Activated gamma-delta T cell treated with anti-CD3 and anti-CD28 coated beads, Interleukin-2, amount 50 U/mL, for 16 hours (primary cell): ENCODE measurements at places on chromosomes 5 and 9.

DNA sequence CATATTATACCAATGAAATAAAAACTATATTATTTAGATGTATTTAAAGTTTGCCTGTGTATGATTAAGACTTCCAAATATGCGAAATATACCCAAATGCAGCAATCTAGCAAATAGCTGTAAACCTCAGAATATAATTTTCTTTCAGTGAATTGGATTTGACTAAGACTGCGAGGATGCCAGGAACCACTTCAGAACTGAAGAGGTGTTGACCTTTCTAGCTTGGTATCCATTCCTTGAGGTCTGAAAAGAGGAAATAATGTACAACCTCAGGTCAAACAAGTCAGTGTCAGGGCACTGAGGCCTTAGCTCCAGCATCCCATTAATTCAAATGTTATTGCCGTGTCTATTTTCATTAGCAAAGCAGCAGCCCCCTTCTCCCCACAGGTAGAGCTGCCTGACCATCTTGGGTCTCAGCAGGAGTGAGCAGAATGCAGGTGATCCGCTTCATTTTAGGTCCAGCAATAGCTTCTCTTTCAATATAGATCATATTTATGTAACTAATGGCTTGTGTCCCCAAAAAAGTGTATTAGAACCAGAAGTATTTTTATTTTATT is 100.0 kb downstream of the KIAA1958 start:
- no peak for DNase-seq

DNA sequence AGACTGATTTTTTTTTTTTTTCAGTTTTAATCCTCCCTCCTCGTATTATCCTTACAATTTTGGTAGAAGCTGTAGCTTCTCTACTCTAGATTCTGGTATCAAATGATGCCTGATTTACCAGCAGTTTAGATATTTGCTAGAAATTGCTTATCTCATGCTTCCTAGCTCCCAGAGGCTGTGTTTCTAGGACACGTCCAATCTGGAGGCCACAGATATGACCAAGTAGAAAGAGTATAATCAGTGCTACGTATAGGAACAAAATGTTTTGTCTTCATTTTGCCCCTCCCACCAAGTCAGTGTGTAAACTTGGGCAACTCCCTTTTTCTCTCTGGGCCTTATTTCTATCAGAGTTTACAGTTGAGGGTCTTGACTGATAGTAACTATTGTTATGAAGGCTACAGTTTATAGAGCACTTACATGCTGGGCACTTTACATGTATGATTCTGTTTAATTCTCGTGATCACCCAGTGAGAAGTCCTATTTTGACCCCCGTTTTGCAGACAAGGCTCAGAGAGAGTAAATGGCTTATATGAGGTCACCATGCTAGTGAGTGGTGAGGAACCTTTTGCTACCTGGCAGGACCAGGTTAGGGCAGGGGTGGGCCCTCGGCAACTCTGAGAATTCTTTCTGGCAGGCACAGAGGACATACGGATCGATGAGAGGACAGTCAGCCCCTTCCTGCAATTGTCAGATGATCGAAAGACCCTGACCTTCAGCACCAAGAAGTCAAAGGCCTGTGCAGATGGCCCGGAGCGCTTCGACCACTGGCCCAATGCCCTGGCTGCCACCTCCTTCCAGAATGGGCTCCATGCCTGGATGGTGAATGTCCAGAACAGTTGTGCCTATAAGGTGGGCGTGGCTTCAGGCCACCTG is 7.6 kb downstream of the HDHD3 start:
- DNase-seq: no peak

DNA sequence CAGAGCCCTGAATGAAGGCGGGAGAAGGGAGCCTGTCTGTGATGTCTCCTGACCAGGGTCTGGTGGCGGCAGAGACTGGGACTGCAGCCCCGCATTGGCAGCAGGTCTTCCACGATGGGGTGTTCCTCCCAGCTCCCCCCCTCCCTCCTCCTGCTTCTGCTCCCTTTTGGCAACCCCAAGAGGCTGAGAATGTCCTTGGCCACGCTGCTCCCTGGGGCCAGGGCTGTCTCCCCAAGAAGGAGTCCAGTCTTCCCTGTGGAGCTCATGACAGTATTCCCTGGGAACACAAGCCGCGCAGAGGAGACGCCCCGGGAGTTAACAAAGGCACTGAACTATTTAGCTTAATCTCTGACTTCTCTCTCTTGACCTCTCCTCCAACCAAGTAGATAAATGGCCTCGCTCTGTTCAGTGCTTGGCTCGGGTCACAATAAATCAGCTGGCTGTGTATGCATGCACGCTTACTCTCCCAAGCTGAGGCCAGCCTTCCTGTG is 84.0 kb upstream of the NEURL1B start:
- no peak for DNase-seq

GRCh38 chr5:80623999-80624398 is 30.5 kb upstream of the MSH3 start:
- no peak for DNase-seq

- no peak for DNase-seq
These were observed 40.4 kb downstream of the FER start for GRCh38 chr5:108788142-108788541.

DNA sequence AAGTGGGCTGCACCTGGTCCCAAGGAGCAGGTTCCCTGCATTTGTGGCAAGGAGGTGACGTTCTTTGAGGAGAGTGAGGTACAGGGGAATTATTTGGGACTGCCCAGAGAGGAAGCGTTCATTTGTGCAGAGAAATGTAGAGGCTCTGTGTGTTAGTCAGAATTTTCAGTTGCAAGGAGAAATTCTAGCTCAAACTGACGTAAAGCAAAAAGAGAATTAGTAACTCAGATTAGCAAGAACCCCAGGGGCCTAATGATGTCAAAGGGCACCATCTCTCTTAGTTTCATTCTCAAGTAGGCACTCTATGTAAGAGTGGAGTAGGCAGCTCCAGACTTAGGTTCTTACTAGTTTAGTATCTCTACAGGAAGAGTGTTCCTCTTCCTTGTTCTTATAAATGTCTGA is 2.4 kb upstream of the TXN start:
- DNase-seq: no peak

DNA sequence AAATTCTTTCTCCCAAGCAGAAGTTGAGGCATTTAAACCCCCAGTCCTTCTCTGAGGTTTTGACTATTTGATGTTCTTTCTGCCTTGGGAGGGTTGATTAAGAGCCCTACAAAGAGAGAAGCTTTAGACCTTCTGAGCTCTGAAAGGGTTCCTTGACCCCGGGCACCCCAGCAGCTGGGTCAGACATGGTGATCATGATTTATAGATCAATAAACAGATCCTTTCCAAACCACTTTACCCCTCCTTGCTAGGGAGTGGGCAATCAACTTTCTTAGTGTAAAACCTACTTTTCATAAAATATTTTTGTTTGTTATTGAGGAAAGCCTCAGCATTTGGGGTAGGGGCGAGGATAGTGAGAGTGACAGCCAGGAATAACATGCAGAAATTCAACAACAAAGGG is 117.6 kb downstream of the PRDM6 start:
- DNase-seq: no peak

DNA sequence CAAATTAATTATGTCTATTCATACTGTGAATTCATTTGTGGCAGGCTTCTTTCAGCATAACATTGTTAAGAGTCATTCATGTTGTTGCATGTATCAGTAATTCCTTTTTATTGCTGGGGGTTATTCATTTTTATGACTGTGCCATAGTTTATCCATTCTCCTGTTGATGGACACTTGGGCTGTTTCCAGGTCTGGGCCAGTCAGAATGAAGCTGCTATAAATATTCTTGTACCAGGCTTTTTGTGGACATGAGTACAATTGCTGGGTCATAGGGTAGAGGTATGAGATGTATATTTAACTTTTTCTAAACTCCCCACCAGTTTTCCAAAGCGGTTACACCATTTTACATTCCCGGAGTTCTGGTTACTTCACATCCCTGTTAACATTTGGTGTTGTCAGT is 13.6 kb downstream of the PRPF4 start:
- DNase-seq: no peak

DNA sequence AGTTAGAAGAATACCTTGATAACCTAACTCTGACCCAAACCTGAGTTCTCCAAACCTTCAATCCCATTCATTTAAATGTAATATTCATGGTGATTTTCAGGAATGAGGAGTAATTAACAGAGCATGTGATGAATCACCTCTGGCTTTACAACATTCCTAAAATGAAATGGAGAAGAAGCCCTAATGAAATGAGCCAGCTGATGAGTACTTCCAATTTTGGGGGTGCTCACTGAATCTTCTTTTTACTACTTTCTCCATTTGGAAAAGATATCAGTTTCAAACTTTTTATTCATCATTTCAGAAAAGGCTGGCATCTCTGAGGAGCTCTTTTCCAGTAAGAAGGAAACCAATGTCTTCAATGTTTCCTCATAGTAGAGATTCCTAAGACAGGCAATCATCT is 2.9 kb upstream of the SPINK5 start:
- DNase-seq: no peak

DNA sequence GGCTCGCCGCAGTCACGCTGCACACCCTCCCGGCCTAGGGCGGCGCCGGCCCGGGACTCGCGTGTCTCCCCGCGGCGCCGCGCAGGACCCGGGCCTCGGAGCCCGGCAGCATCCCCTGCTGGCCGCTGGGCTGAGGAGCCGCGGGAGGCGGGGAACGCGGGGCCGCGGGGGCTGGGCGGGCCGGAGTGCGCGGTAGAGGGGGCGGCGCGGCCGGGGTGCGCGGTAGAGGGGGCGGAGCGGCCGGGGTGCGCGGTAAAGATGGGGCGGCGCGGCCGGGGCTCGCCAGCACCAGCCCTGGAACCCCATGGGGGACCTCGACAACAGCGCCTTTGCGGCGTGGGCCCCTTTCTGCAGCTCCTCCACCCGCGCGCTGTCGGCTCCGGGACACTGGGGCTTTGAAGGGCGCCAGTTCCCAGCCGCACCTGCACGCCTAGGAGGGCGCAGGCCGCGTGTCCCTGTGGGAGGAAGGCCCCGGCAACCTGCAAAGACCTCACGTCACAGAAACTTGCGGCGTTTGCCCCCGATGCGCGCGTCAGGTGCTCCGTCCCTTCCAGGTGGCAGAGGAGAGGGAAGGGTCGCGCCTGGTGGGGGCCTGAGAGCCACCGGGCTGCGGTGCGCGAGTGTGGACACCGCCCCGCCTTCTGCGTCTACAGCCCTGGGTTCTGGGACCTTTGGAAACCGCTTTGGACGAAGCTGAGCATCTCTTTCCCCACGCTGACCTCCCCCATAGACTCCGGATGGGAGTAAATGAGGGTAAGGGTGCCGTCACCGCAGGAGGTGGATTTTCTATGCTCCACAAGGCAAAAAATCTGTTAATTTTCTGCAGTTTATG is 49.6 kb downstream of the NSUN2 start:
- no peak for DNase-seq

GRCh38 chr5:39080597-39081204 is 6.5 kb upstream of the RICTOR start:
- DNase-seq: no peak

GRCh38 chr5:124869426-124870033 is 123.1 kb upstream of the ZNF608 start:
- DNase-seq: no peak

GRCh38 chr9:71349218-71349617 is 227.8 kb upstream of the TRPM3 start:
- DNase-seq: no peak

- DNase-seq: no peak
These were observed 15.7 kb downstream of the BRD3OS start for GRCh38 chr9:134040781-134041648.

DNA sequence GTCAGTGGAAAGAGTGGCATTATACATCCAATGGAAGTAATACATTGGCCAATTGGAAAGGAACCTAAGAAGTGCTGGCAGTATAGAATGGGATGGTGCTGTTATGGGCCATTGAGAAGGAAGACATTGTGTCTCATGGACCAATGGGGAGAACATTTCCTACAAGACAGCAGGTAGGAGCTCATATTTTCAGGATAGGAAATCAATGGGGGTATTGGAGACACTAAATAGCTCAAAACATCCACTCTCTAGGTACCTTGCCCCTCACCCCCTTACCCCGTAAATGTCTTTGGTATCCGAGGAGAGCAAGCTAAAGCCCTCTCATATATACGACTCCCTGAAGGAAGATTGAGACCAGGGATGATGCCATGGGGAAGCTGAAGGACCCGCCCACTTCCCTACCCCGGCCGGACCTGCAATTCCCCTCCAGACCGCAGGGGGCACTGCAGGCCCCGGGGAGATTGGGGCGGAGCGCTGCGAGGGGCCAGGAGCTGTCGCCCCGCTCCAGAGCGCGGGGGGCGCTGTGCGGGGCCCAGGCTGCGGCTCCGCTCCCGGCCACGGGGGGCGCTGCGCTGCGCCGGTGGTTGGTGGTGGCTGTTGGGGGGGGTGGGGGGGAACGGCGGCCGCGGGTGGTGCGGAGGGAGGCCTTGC is at the start of gene KDM3B:
Gene KDM3B (plus strand): TSS at position 615 of the 651 bp plus-strand sequence. CDS start 111 bp downstream, outside the sequence.
- peak; percentile 87 for DNase-seq

GRCh38 chr5:44603496-44604272 is 205.1 kb upstream of the MRPS30 start:
- DNase-seq: no peak

GRCh38 chr9:34485822-34486221 is 27.2 kb downstream of the DNAI1 start:
- DNase-seq: no peak

DNA sequence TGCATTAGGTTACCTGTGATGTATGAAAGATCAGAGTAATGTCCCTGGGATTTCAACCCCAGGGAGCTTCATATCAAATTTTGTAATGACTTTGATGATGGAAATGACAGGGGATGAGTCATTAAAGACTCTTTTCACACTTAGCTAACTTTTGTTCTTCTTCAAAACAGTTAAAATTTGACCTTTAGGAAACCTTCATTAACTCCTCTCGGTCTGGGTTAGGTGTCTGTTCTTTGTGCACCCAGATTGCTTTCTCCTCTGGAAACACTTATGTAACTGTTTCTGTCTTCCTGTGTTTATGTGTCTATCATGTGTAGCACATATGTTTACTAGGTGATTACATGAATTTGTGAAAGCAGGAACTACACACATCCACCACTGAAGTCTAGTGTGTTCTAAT is 1.6 kb downstream of the SRFBP1 start:
- no peak for DNase-seq

- DNase-seq: no peak
These were observed 592.5 kb upstream of the CLINT1 start for GRCh38 chr5:158451203-158451992.

DNA sequence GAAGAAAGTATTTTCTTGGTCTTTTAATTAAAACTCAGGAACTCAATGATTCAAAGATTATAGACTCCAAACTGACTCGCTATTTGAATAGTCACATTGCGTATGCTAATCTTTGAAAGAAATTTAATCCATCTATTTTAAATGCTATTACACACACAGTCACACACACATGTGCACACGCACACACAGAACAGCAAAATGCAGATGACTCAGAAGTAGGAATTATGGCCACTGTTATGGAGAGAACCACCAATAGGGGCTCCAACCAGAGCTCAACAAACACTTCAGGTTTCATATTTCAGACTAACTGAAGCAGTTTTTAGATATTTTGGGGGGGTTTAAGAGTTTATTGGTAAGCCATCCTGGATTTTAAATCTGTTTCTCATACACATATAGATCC is 1917.9 kb downstream of the EFNA5 start:
- DNase-seq: no peak

- DNase-seq: no peak
These were observed 77.2 kb upstream of the NEK6 start for GRCh38 chr9:124180557-124180956.

DNA sequence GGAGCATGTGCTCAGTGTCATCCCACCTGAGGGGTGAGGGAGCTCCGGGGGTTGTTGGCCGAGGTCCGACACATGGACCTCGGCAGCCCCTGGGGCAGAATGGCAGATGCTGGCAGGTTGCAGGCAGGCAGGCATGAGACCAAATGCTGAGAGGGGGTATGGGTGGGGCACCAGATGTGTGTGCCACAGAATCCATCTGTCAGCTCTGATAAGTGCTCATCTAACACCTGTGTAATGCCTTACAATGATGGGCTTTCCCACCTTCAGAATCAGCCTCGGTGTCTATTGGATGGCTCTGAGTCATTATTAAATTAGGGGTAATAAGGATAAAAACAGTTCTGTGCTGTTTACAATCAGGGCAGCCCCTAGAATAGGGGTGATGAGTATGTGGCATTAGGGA is 73.1 kb upstream of the SAP30L start:
- no peak for DNase-seq
